ENCODE measurements at places on chromosomes 13 and 19.

DNA sequence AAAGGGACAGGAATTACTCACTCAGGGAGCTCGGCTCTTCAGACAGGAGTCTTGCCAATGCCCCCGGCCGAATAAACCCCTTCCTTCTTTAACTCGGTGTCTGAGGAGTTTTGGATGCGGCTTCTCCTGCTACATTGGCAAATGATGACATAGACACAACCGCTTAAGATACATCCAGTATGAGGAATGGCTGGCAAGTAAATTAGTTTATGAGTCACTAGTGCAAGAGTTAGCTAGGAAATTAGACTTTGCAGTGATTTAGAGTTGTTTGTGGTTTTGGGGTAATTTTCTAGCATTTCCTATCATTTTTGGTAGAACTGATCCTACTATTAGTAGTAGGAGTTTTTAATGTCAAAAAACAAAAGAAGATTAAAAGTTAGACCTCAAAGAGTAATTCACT, 166.2 kb downstream of the SLITRK1 start:
- DNase-seq: no peak

DNA sequence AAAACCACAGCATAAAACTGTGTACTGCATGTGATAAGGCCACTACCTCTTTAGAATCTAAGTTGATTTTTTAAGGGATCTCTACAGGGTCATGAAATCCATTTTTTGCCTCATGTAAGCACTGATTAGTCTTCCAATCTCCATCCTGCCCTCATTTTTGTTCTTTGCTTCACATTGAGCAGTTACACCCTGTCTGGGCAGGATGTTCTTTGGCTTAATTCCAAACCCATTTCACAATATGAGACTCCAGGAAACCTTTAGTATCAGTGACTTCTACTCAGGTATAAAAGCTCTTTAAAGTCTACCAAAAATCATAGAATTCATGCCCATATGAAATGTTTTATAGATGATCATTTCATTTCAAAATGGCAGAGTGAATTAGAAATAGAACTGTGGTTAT, 592.6 kb downstream of the TBC1D4 start:
- DNase-seq: no peak

- no peak for DNase-seq
These were observed 22.4 kb downstream of the ENOX1 start for GRCh38 chr13:43764349-43764748.

DNA sequence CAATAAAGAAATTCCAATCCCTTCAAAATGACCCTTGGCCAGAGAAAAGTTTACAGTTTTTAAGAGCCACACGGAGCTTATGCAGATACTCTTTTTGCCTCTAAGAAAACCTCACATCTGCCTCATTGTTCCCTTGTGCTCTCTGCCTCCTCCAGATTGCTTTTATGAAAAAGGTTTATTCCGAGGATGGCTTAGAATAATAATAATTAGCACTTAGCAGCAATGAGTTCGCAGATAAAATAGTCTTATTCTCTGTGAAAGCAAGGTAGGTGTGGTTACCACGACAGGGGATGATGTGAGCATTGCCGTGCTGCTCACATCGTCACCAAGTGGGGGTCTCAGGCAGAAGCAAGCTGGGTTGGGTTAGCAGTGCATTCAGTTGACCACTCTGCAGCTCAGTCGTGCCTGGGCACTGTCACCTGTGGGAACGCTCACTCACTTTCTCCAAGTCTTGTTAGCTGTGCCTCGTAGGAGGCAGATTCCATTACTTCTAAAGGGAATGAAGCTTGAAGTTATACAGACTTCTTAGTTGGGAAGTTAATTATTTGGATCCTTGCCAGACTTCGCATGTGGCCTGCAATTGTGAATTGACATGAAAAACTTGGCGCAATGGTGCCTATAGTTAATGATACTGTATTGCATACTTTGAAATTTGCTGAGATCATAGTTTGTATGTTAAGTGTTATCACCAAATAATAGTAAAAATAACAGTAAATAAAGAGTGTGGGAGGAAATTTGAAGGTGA, 157.2 kb downstream of the MYO16 start:
- no peak for DNase-seq

All from GM04503 (cell line).